Body of pancreas (tissue), 4 donors: ENCODE measurements at places on chromosomes 4 and X. TPM values are rescaled to one million over a fixed set of nuclear protein-coding genes. Genes with fewer than 3 reads are reported as not detected.

GRCh38 chr4:40865696-40866095 lies 115.9 kb downstream of the NSUN7 start:
- H3K27me3 ChIP-seq = no peaks in the 10 kb centered on the region
- H3K27ac ChIP-seq = no peak overlapping the region
- no peaks in the 10 kb centered on the region for H3K36me3 ChIP-seq
- no peak for DNase-seq
- no peak overlapping the region for H3K4me3 ChIP-seq

GRCh38 chr4:38308728-38309311 lies 348.6 kb downstream of the PTTG2 start:
- no peaks in the 10 kb centered on the region for H3K27me3 ChIP-seq
- no peak overlapping the region for H3K4me3 ChIP-seq
- H3K27ac ChIP-seq = no peak overlapping the region
- peaks cover 9% of the 10 kb centered on the region for H3K4me1 ChIP-seq
- no peaks in the 10 kb centered on the region for H3K36me3 ChIP-seq
- DNase-seq = no peak

- DNase-seq = no peak
- H3K27ac ChIP-seq = no peak overlapping the region
- no peaks in the 10 kb centered on the region for H3K36me3 ChIP-seq
- H3K4me3 ChIP-seq = no peak overlapping the region
- no peaks in the 10 kb centered on the region for H3K27me3 ChIP-seq
Observed at GRCh38 chr4:128700659-128701350, 108.7 kb upstream of the JADE1 start.

GRCh38 chr4:172379834-172380233 lies 566.6 kb downstream of the GALNTL6 start:
- H3K36me3 ChIP-seq = no peaks in the 10 kb centered on the region
- H3K4me3 ChIP-seq = no peak overlapping the region
- no peak for DNase-seq
- H3K27me3 ChIP-seq = no peaks in the 10 kb centered on the region
- H3K4me1 ChIP-seq = no peaks in the 10 kb centered on the region
- H3K27ac ChIP-seq = no peak overlapping the region

- peak within 1 kb of the TSS; percentile 57 for H3K27ac ChIP-seq
- DNase-seq = peak; percentile 78
- peaks cover 5% of the 10 kb centered on the region for H3K4me1 ChIP-seq
- no peaks in the 10 kb centered on the region for H3K27me3 ChIP-seq
Observed at GRCh38 chr4:117084866-117085701, at the start of gene TRAM1L1. Gene TRAM1L1 (minus strand): TSS chr4:117085576. CDS start chr4:117085393, 183 bp downstream.

GRCh38 chrX:7269991-7270390 lies 122.0 kb upstream of the PUDP start:
- no peaks in the 10 kb centered on the region for H3K4me1 ChIP-seq
- no peak overlapping the region for H3K27ac ChIP-seq
- no peaks in the 10 kb centered on the region for H3K27me3 ChIP-seq
- DNase-seq = no peak
- H3K36me3 ChIP-seq = no peaks in the 10 kb centered on the region
- no peak overlapping the region for H3K4me3 ChIP-seq

GRCh38 chr4:139603576-139604410 lies 47.8 kb upstream of the SETD7 start:
- H3K27me3 ChIP-seq = no peaks in the 10 kb centered on the region
- H3K4me1 ChIP-seq = peaks cover 16% of the 10 kb centered on the region
- no peaks in the 10 kb centered on the region for H3K36me3 ChIP-seq
- H3K4me3 ChIP-seq = no peak overlapping the region

DNA sequence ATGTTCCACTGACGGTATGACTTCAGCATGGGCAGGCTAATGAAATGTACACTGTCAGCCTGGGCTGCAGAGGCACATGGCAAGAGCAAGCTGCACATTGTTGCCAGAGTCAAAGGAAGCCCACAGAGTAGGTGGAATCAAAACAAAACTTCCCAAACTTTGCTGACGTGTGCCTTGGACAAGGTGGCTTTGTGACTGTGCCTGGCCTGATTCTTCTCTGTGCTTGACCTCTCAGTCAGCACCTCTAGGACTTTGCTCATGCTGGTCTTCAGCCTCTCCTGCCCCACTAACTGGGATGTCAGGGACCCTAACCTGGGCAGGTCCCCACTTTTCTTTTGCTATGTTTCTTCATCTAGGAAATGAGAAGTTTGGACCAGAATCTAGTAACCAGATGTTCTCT lies 40.5 kb upstream of the KIAA1210 start:
- no peaks in the 10 kb centered on the region for H3K27me3 ChIP-seq
- no peak overlapping the region for H3K27ac ChIP-seq
- no peaks in the 10 kb centered on the region for H3K36me3 ChIP-seq
- no peak overlapping the region for H3K4me3 ChIP-seq
- H3K4me1 ChIP-seq = no peaks in the 10 kb centered on the region

DNA sequence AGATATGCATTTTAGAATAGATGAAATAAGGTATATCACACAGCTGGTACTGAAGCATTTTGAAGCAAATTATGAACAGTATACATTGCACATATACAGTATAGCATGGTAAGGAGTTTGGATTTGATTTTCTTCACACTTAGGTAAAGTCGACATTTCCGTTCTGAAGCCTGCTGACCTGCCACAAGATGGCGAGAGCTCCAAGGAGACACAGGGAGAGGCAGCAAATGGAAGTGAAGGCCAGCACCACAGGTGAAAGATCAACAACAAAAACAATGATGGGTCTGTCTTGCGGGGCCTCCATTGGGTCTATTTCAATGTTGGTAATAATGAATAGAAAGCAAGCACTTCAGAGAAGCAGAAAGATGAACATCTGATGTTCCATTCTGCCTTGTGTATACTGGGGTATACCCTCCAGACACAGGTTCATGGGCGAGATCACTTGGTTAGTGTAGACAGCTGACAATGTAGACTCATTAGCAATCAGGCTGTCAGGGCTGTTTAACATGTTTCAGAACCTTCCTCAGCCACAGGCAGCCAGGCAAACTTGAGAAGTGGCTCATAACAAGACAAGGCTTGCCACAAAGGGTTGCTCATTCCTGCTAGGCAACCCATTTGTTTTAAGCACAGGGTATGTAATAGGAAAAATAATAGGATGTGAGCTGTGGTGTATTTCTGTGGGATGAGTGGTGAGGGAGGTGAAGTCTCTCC lies 21.4 kb upstream of the NOX1 start:
- no peaks in the 10 kb centered on the region for H3K4me1 ChIP-seq
- DNase-seq = peak; percentile 15
- H3K27me3 ChIP-seq = no peaks in the 10 kb centered on the region

DNA sequence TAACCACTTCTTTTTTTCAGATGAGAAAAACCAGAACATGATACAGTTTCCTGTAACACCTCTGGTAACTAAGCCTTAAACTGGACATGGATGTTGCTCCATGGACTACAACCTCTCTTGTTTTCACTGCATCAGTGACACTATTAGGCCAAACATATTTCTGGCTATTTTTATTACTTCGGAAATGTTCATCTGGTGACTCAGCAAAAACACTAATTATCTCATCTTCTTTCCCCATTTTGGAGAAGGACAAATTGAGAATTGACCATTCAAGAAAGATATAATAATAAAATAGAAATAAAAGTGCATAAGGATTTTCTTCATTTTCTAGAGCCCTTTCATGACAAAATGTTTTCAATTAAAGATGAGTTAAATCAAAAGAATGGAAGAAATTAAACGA lies 361.9 kb upstream of the TECRL start:
- no peak for DNase-seq
- H3K27ac ChIP-seq = no peak overlapping the region
- no peaks in the 10 kb centered on the region for H3K27me3 ChIP-seq
- H3K4me3 ChIP-seq = no peak overlapping the region
- H3K36me3 ChIP-seq = no peaks in the 10 kb centered on the region

GRCh38 chr4:158046345-158046744 lies 126.5 kb downstream of the GASK1B start:
- no peaks in the 10 kb centered on the region for H3K4me1 ChIP-seq
- no peak overlapping the region for H3K27ac ChIP-seq
- no peak for DNase-seq
- no peaks in the 10 kb centered on the region for H3K27me3 ChIP-seq
- H3K36me3 ChIP-seq = no peaks in the 10 kb centered on the region

- H3K4me3 ChIP-seq = no peak overlapping the region
- no peak for DNase-seq
- H3K27ac ChIP-seq = no peak overlapping the region
- no peaks in the 10 kb centered on the region for H3K36me3 ChIP-seq
Observed at GRCh38 chr4:140172960-140173359, 19.0 kb upstream of the MAML3 start.

DNA sequence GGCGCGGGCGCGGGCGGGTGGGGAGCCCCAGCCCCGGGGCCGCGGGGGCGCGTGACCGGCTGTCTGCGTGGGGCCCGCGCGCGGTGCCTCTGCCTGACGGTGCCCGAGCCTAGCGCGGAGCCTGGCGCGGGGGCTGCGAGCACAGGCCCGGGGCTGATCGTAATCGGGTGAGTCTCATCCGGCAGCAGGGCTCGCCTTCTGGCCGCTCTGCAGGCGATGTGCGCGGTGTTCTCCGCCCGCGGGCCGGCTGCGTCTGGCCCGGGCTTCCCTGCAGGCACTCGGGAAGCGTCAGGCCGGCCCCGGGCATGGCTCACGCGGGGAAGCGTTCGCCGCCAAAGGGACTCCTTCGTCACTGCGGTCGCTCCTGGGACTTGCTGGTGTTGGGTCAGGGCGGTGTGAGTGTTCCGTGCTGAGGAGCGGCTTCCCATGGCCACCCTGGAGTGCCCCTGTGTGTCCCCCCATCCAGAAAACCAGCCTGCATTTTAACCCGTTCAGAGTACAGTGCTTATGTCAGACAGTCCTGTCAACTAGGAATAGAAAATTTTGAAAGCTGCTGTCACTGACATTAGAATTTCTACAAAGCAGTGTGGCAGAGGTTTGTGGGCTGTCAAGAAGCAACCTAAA lies 40.6 kb downstream of the FAM149A start:
- H3K4me1 ChIP-seq = peaks cover 33% of the 10 kb centered on the region
- H3K4me3 ChIP-seq = peak overlapping the region; percentile 34
- no peaks in the 10 kb centered on the region for H3K27me3 ChIP-seq
- DNase-seq = peak; percentile 56

- H3K36me3 ChIP-seq = no peaks in the 10 kb centered on the region
- DNase-seq = no peak
- no peaks in the 10 kb centered on the region for H3K27me3 ChIP-seq
- H3K27ac ChIP-seq = no peak overlapping the region
- no peaks in the 10 kb centered on the region for H3K4me1 ChIP-seq
Observed at GRCh38 chrX:538311-538710, 92.3 kb upstream of the SHOX start.

GRCh38 chrX:874061-874460 lies 243.5 kb downstream of the SHOX start:
- H3K27me3 ChIP-seq = no peaks in the 10 kb centered on the region
- no peak overlapping the region for H3K27ac ChIP-seq

DNA sequence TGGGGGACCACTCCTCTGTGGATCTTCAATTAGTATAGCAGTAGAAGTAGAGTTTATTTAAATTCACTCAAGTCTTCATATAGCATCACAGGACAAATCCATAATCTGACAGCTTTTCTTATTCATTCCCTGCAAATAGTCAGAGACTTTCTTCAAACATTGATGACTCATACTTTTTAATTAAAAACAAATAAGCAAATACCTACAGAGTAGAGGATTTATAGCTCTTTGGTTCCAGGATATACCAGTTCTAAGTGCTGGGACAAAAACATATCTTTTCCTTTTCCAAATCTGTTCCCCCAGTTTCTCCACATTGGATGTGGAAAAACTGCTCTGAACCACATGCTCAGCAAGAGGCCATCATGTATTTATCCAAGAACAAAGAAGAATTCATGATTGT lies 24.1 kb downstream of the EMCN start:
- DNase-seq = no peak
- no peaks in the 10 kb centered on the region for H3K4me1 ChIP-seq
- no peak overlapping the region for H3K27ac ChIP-seq
- no peaks in the 10 kb centered on the region for H3K27me3 ChIP-seq
- no peak overlapping the region for H3K4me3 ChIP-seq

- no peak overlapping the region for H3K4me3 ChIP-seq
- no peaks in the 10 kb centered on the region for H3K4me1 ChIP-seq
- no peak for DNase-seq
- no peaks in the 10 kb centered on the region for H3K27me3 ChIP-seq
Observed at GRCh38 chr4:154529728-154530519, 20.3 kb downstream of the PLRG1 start.

PRRG3 gene
- 0.33 TPM for total RNA-seq

PIN4 gene
- total RNA-seq = 0.99 TPM

HS3ST1 gene
- total RNA-seq = 0.78 TPM

MAOA gene
- 118 TPM for total RNA-seq

FAM47E gene
- 10.1 TPM for total RNA-seq

PRR32 gene
- not detected for total RNA-seq

CFP gene
- 1.8 TPM for total RNA-seq

RHOXF2 gene
- not detected for total RNA-seq

WDR19 gene
- total RNA-seq = 84.0 TPM

AADAT gene
- 4.4 TPM for total RNA-seq

NHSL2 gene
- 2.9 TPM for total RNA-seq

JCHAIN gene
- total RNA-seq = 27.7 TPM

ERAS gene
- not detected for total RNA-seq
